Glomerular endothelial cell (primary cell): ENCODE measurements at places on chromosomes 16 and 17. TPM values are rescaled to one million over a fixed set of nuclear protein-coding genes. Genes with fewer than 3 reads are reported as not detected.

ASGR2 gene
- total RNA-seq = not detected in 2 replicates

PRR15L gene
- total RNA-seq = not detected in 2 replicates

PRR11 gene
- total RNA-seq = 19.7 and 25.7 TPM in 2 replicates

ETV4 gene
- 14.2 and 22.4 TPM in 2 replicates for total RNA-seq

TMC5 gene
- total RNA-seq = not detected in 2 replicates

SLFN14 gene
- total RNA-seq = 0.18 TPM in 1 of 2 replicates, not detected in the other

RNF135 gene
- 18.1 and 24.2 TPM in 2 replicates for total RNA-seq

SYT17 gene
- total RNA-seq = 3.6 and 5.8 TPM in 2 replicates

CD19 gene
- not detected in 2 replicates for total RNA-seq

TPSD1 gene
- not detected in 2 replicates for total RNA-seq

HEXD gene
- 18.8 and 31.1 TPM in 2 replicates for total RNA-seq

MYH2 gene
- not detected in 2 replicates for total RNA-seq
